ENCODE measurements at places on chromosomes 3 and 15.

DNA sequence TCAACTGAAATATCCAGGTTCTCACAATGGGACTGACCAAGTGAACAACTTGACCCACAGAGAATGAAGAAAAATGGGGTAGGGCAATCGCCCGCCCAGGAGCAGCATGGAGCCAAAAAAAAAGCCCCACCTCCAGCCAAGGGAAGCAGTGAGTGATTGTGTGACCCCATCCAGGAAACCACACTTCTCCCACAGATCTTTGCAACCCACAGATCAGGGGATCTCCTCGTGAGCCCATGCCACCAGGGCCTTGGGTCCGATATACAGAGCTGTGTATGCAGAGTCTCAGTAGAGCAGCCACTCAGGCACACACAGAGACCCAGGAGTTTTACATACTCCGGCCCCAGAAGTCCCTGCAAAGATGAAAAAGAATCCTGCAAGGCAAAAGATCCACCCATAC, 35.7 kb downstream of the PYGO1 start:
- DNase-seq = no peak

GRCh38 chr15:78302579-78303312, 3.3 kb upstream of the SKIC8 start:
- DNase-seq = no peak

GRCh38 chr15:73990250-73991005, 1.7 kb downstream of the STOML1 start:
- DNase-seq = no peak

GRCh38 chr15:46232471-46232870, 597.6 kb downstream of the SQOR start:
- DNase-seq = no peak

DNA sequence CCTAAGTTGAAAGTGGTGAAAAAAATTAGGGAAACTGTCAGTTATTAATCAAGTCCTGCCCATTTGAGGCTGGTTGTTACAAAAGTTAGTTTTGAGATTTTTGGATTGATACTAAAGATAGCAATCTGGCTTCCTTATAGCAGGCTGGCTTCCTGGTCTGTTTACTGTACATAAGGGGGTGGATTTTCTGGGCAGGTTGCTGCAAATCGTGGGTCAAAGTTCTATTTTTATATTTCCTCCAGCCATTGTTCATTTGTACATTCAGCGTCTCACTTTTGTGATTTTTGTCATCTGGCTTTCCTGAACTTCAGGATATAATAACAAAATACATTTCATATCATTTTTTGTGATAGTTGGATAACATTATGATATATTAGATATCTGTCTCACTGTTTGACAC, 49.5 kb downstream of the CLDN1 start:
- no peak for DNase-seq
